NCI-H1436 (cell line): ENCODE measurements at places on chromosomes 6 and 20.

- no peak for DNase-seq
These were observed 327.6 kb upstream of the HTR1E start for GRCh38 chr6:86609549-86610388.

- no peak for DNase-seq
These were observed 20.1 kb upstream of the NCOA3 start for GRCh38 chr20:47481330-47482216.

DNA sequence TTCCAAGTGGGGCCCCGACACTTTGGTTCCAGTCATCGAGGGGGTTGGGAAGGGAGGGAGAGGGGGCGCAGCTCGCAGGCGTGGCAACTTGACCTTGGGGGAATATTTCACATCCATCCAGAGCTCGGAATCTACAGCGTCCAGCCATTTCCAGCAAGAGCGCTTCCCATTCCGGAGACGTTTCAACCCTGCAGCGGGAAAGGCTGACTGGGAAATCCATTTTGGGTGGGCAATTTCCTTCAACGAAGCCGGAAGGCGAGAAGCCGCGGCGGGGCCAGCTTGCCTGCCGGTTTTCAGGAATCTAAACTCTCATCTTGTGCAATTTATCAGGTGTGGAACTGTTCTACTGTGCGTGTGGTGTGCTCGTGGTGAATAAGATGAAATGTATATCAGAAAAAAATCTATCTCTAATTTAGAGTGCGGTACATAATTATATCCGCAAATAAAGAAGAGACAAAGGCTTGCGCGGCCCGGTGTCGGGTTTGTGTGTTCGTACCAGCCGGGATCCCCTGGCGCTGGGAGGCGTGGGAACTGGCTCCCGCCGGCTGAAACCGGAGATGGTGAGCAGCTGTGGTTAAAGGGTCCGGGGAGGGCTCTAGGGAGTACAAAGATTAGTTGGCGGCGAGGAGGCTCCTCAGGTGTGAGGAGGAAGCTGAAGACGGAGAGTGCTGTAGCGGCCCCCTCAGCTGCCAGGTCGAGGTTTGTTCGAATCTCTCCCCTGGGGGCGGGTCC, 4.8 kb downstream of the SLC32A1 start:
- DNase-seq: peak; percentile 88

GRCh38 chr6:159043947-159044346, 844 bp downstream of the TAGAP start:
- DNase-seq: no peak

DNA sequence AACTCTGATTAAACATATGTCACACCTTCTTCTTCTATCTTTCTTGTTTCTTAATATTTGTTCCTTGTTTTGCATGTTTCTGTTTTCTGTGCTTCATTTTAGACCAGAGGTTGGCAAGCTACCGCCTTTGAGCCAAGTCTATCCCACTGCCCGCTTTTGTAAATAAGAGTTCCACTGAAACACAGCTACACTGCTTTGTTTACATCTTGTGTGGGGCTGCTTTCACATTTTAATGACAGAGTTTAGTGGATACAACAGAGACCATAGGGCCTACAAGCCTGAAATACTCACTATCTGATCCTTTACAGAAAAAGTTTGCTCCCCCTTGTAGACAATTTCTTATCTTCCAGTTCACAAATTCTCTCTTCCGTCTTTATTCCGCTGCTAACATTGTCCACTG, 109.4 kb upstream of the SPACA1 start:
- no peak for DNase-seq

- peak; percentile 75 for DNase-seq
These were observed 84.4 kb downstream of the INSM1 start for GRCh38 chr20:20452254-20452676.

DNA sequence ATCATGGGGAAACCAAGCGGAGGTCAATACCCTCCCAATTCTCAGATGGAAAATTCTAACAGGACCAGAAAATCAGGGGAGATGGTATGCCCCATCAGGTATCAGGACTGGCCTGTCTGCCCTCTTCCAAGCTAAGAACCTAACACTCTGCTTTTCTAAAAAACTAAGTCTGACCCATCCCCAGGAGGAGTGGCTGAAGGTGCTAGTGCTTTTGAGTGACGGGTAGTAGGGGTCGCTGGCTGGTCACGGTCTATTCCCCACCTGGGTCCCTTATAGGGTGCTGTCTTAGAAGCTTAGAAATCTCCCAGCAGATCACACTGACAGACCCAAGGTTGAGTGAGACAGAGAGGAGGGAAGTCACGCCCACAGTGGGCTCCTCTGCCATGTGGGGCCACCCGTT, 9.6 kb downstream of the ABHD16A start:
- DNase-seq: no peak

DNA sequence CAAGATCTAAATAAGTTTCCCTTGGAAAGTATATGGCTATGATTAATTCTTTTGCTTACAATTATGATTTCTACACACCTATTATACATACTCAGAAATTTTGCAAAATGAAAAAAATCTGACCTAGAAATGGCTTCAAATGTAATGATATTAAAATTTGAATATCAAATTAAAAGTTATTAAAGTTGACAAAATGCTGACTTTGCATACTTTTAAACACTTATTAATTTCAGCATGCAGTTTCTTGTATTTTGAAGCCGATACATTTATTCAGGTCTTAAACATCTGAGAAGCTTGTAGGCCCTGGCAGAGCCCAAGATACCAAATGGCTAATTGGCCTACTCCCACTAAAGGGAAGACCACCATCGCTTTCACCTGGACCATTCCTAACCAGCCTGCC, 59.8 kb downstream of the SMLR1 start:
- DNase-seq: no peak

DNA sequence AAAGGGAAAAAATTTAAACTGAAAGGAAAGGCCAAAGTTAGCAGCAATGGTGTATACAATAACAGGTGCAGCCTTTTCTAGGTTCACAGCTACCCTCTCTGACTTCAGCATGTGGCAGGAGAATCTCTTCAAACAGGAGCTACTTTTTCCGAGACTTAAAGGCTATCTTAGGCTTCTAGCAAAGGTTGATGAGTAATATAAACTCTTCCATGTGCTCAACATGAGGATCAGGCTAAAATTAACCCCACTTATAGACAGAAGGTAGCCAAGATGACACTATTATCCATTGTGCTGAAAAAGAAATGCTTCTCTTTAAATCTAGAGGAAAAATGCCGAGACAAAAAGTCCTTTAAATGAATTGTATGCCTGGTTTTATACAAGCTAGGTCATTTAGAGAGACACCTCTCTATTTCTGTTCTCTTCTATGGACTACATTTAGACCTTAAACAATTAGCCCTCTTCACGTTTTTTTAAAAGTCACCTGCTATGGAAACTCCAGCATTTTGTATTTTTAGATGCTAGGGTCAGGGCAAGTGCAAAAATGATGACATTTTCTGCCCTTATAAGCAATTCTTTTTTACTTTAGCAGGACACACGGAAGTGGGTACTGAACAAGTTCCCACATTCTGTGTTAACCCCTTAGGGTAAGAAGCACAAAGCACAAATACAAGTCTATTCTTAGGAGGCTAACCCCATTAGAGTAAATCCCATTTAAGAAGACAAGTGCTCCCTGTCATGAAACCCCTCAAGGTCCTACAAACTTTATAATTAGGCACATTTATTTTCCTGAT, 216.8 kb upstream of the CITED2 start:
- DNase-seq: no peak

- no peak for DNase-seq
These were observed 68.1 kb downstream of the LRRC1 start for GRCh38 chr6:53862662-53863462.

- no peak for DNase-seq
These were observed 64.8 kb downstream of the HCRTR2 start for GRCh38 chr6:55239099-55239498.

DNA sequence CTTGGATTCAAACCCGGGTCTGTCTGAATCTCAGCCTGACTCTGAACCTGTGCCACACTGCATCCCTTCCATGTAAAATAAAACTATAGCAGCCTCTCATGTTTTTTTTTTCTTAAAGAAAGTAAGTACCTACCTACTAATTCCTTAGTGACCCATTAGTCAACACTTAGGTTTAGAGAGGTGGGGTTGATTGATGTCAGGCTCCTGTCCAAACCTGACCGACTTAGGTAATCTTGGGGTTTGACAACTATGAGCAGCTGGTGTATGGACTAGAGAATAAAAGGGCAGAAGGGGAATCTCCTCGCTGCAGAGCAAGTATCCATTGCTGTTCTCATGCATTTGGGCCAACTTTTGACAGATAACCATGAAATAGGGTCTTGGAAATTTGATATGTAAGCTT, 6.5 kb downstream of the NKAIN2 start:
- peak; percentile 50 for DNase-seq

DNA sequence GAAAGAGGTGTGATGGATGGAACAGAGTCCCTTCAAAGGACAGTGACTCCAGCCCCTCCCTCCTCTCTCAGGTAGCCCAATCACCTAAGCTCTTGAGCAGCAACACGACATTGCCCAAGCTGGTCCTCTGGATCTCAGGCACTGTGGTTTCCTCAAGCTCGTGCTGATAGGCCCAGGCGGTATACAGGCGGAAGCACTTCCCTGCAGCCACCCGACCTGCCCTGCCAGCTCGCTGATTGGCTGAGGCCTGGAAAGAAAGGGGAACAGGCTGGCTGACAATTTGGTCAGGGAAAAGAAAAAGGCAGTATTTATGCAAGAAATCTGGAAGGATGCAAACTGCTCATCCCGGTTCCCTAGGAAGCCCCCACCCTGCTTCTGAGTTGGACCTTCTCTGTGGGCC, 9.6 kb downstream of the C6orf136 start:
- no peak for DNase-seq

DNA sequence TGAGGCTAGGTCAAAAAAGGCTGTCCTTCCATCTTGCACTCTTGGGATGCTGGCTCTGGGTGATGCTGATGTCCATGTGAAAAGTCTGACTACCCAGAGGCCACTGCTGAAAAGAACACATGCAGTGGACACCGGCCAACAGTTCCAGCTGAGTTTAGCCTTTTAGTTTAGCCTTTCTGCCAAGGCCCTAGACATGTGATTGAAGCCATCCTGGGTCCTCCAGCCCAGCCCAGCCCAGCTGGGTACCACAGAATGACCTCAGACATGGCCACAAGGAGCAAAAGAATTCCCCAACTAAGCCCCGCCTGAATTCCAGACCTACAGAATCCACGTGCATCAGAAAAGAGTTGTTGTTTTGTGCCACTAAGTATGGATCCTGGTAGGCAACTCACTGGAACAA, 17.4 kb downstream of the PIGT start:
- DNase-seq: no peak

DNA sequence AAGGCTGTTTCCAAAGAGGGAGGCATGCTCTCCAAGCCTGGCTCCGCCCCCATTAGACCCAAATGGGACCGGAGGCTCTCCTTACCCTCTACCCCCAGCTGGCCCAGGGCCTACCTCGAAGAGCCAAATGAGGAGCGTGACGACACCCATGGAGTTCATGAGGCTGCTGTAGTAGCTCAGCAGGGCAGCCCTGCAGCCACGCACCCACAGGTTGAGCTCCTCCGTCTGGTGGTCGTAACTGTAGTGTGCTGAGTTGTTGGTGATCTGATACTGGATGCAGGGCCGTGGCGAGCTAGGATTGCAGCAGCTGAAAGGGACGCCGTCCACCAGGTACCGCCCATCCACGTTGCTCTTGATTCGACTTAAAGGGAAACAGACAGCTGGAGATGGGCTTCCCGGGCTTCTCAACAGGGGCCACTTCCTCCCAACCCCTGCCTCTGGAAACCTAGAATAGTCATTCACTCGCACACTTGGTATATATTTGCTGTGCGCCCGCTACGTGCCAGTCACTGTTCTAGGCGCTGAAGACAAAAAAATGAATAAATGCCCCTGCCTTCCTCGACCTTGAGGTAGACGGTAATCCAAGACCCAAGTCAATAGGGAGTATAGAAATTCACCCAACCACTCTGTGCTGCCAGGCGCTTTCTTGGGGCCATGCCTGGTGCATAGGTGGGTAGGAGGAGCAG, 18.0 kb downstream of the PRPH2 start:
- no peak for DNase-seq

GRCh38 chr6:93749930-93750329, 330.6 kb upstream of the EPHA7 start:
- no peak for DNase-seq

GRCh38 chr6:101013612-101014195, 132.6 kb upstream of the ASCC3 start:
- DNase-seq: no peak

DNA sequence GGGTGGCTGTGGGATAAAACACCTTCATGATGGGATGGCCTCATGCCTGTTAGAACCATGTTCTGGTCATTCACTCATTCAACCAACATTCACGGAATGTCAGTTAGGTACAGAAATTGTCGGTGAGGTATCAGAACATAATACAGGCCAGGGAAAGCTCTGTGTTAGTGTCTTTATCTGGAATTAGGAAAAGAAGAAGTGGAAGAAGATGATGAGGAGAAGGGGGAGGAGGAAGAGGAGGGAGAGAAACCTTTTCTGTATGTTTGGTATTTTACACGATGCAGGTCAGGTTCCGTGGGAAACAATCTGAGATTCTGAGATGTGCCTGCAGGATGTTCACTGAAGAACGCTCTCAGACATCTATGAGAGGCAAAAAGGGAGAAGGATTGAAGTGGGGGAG, 5.6 kb downstream of the ADTRP start:
- DNase-seq: no peak

DNA sequence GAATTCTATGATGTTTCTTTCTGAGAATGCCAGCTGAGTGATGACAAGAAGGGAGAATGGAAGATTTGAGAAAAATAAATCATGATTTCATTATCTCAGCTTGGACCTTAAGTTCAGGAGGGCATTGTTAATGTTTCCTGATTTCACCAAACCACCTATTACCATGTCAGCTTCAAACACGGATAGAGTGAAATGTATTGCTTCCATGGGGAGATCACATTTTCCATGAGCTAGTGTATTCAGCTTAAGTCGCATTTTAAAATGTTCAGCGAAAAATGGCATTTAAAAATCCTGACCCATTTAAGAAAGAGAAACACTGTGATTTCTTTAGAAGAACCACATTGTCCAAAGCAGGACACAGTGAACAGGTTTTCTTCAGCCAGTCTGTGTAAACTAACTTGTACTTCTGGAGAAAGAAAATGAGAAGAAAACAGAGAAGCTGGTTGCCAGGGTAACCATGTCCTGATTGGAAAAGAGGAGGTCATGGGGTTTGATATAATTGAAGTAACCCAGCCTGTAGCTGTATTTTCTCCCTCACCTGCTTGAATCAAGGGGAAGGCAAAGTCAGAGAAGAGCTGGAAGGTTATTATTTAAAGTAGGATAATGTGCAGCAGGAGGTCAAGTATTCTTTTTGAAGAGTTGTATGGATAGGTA, 684.1 kb upstream of the NRSN1 start:
- no peak for DNase-seq

- DNase-seq: no peak
These were observed 25.2 kb downstream of the UCKL1 start for GRCh38 chr20:63930971-63931553.

GRCh38 chr20:50455656-50456451, 54.3 kb upstream of the PTPN1 start:
- DNase-seq: no peak
